ENCODE measurements at places on chromosomes 1 and 21.

GRCh38 chr1:119646521-119647227 lies 1.4 kb downstream of the ZNF697 start:
- DNase-seq: peak; percentile 52

- DNase-seq: no peak
These were observed 188.6 kb downstream of the FCRL5 start for GRCh38 chr1:157363660-157364140.

DNA sequence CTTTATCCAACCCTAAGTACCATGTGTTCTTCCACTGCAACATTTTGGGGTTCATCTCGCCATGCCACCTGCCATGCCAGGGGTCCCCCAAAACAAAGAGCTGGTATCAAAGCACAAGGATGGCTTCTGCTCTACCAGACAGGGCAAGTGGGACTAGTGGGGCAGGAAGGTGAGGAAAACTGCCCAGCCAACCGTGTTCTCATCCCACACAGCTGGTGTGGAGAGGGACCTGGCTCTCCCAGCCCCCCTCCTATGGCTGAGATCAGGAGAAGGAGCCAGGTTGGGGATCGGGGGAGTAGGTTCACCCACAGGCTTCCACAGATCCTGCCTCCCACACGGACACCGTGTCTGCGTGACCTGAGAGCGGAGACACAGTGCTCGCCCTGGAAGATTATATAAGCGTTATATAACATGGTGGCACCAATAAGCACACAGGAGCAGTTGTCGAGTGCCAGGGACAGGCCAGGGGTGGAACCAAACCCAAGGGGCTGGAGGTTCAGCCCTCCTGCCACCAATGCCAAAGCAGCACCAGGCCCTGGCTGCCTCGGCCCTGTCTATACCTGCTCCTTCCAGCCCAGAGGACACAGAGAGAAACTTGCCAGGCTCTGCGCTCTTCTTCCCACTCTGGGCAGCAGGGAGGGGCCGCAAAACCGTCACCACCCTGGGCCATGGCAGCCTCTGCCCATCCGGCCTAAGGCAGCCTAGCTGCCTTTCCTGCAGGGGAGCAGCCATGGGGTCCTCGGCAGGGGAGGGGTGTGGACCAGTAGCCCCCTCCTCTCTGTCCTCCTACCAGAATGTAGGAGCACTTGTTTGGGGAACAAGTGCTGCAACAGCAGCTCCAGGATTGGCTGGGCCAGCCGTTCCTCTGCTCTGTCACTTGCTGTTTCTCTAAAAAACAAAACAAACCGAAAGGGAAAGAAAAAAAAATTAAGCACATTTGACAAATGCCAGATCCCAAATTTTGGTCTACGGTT lies 43.5 kb downstream of the CD34 start:
- no peak for DNase-seq

DNA sequence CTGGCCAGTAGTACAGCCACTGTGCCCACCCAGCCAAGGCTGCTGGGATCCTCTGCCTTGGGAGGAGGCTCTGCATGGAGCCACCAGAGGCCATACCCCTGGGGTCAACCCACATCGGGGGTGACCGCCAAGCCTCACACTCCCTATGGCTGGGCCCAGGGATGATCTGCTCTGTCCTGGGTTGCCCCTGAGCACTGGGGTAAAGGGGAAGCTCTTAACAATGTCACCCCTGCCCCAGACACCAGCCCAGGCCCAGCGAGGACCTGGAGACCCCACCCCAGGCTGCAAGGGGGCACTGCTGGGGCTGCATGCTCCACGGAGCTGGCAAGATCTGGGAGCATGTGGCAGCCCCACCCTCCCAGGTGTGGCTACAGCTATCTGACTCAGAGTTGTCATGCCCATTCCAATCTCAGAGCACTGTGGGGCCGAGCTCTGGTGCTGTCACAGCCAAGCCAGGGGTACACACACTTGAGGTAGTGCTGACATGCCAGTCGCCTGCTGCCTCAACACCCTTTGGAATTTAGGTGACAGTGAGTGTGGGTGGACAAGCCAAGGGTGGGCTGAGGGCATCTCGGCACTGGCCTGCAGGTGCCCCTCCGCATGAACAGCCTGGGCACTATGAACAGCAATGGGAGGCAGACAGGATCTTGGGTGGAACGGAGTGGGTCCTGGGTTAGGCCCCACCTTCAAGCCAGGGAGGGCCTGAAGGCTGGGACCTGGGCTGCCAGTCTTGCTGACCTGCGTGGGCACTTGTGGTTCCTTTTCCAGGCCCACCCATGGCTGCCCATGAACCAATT lies 427.7 kb downstream of the LRRIQ3 start:
- no peak for DNase-seq

- DNase-seq: no peak
These were observed 251.6 kb downstream of the AKT3 start for GRCh38 chr1:243598433-243598832.

DNA sequence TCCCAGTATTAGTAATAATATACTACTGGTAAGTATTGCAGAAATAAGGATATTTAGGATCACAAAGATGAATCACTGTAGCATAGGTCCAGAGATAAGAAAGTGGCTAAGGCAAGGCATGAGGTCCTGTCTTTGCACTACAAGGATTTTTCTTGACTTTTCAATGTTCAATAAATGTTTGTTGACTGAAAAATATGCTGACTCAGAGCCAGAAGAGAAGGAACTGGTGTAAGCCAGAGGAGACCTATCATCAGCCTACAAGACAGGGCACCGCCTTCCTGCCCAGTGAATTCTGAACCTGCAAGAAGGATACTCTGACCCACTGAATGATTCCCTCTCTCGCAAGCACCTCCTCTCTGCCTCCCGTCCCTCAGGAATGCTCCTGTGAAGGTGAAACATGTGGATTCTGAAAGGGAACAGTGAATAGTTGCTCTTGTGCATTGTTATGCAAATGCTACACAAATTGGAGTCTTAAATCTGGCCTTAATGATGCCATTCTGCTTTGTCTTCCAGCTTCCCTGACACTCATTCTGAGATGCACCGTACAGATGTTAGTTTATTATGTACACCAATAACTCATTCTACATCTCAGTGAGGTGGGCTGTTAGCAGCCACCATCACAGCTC lies 540.0 kb downstream of the OMA1 start:
- DNase-seq: no peak

DNA sequence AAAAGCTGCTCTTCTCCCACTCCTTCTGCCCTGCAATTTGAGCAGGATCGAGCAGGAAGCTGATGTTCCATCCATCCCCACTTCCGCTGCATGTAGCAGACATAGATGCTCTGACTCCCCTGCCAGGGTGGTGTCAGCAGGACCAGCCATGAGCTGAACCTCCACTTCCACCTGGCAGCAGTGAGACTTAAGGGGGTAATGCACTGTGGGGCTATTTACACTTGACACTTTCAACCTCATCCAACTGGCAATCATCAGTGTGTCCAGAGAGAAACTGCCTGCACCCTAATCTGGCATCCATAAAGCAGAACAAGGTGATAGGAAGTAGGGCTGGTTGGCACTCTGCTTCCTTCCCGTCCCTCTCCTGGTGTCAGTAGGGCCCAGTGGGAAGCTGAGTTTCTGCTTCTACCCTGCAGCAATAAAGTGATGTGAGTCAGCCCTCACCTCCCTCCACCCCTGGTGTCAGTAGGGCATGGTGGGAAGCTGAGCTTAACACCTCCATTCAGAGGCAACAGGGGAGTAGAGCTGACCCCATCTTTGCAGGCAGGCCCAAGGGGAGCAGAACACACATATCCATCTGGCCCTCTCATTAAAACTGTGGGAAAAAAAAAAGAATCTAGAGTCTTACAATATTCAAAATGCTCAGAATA lies 272.3 kb downstream of the PTPRU start:
- DNase-seq: peak; percentile 16

- peak; percentile 91 for DNase-seq
These were observed at the start of gene PLEKHO1 for GRCh38 chr1:150149271-150150132. PLEKHO1 (plus strand) TSS chr1:150149916; CDS start chr1:150150258, 342 bp downstream.

GRCh38 chr21:34884346-34884929 lies 164.7 kb downstream of the RUNX1 start:
- DNase-seq: peak; percentile 64

DNA sequence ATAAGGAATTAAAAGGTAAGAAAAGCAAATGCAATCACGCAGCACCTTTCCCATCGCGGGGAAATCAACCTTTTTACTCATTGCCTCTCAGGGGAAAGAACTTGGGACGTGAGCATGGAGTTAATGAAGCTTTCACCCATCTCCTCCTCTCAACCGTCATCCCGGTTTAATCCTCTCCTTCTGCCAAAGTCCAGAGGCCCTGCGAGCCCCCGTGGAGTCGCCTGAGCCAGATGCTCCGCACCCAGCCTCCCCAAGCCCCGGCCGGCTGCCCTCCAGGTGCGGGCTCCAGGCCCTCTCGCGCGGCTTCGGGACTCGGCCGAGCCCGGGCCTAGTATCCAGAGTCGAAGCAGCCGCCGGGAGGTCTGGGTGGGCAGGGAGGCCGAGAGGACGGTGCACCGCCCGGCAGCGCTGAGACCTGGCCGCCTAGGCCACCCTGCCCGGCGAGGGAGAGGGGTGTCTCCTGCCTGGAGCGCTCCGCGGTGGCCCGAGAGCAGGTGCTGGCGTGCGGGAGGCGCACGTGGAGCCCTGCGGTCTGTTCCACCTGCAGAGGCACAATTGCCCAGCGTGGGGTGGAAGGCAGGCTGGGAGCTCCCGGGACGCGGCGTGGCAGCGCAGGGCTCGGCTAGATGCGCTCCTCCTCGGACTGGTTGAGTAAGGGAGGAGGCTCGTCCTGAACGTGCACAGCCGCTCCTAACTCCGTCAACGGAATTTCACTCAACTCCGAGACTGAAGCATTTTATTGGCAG lies 218.5 kb downstream of the SDCCAG8 start:
- DNase-seq: no peak

- DNase-seq: no peak
These were observed 18.0 kb downstream of the WDR4 start for GRCh38 chr21:42861311-42861847.

DNA sequence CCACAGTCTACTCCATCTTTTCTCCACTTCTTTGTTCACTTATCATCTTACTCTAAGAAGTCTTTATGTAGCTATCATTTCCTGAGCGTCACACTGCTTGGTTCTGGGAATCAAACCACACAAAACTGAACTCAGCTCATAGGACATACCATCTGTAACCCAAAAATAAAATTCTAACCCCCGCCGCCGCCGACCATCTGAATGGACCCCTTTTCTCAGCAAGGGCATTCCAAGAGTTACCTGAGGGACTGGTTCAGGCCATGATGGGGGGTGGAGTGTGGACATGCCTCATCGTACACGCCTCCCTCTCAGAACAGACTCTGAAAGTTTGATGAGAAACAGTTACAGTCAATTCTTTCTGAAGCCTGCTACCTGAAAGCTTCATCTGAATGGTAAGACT lies 12.6 kb upstream of the CHI3L2 start:
- DNase-seq: no peak

DNA sequence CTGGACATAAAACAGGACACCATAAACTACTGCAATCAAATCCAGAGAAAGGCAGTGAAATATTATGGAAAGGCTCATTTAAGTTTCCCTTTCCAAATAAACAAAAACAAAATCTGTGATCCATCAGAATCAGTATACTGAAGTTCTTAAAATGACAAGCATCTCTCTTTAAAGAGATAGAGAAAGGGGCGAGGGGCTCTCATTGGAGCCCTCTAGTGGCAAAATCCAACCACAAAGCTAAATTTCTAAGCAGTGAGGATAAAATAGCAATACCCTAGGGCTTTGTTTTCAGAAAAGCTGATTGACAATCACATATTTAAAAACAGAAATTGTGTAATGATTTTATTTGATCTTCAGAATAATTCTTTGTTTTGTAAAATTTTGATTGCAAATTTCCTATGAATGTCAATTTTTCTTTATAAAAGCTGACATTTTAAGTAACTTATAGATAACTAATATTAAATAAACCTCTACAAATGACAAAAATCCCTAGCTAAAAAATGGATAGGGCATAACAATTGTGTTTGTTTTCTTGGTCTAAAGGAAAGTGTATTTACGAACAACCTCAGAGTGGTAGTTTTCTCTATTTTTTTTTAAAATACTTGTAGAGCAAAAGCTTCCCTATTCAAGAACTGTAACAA lies 138.2 kb downstream of the COL24A1 start:
- DNase-seq: no peak

- DNase-seq: no peak
These were observed 577.8 kb downstream of the BRINP3 start for GRCh38 chr1:189899686-189900425.

GRCh38 chr1:89724369-89725010 lies 91.6 kb downstream of the LRRC8C start:
- DNase-seq: peak; percentile 43

- DNase-seq: no peak
These were observed 81.5 kb downstream of the SYT2 start for GRCh38 chr1:202628646-202629215.

DNA sequence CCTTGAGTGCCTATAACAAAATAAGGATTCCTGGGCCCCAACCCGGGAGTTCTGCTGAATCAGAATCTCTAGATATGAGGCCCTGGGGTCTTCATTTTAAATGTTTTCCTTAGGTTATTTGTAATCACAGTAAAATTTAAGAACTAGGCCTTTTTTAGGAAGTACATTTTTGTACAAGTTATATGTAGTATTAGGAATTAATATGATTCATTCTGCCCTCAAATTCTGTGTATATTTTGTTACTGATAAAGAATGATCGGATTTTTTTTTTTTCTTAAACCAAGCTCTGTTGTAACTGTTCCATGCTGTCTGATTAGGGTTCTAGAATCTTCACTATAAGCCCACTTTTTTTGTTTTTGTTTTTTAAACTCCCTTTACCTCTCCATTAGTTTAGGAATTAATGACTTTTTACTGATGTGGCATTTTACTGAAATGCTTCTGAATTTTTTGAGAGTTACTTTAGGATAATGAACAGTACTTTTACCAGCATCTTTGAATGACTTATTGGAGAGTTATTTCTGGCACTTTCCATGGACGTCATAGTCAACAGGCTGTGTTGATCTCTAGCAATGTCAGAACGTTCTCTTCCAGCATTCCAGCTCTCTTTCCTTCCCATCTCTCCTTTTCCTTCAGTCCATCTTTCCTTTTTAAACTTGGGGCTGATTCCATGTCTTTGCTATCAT lies 48.3 kb downstream of the CLIC4 start:
- DNase-seq: peak; percentile 44

DNA sequence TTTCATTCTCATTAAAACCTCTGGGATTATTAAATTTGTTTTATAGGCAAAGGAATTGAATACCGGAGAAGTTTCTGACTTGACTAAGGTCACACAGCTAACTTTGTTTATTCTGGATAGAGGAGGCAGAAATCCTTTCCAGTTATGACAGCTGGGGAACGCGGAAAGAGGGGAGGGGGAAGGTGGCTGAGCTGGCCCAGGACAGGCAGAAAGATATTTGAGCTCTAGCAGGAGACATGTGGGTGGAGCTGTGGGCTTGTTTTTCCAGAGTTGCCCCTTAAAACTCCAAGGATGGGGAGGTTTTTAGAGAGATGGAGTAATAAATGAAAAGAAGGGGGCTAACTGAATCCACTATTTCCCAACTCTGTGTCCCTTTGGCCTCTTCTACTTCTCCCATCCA lies 27.8 kb downstream of the FOXD2 start:
- DNase-seq: no peak

- no peak for DNase-seq
These were observed 239.5 kb downstream of the FAF1 start for GRCh38 chr1:50720457-50721053.

DNA sequence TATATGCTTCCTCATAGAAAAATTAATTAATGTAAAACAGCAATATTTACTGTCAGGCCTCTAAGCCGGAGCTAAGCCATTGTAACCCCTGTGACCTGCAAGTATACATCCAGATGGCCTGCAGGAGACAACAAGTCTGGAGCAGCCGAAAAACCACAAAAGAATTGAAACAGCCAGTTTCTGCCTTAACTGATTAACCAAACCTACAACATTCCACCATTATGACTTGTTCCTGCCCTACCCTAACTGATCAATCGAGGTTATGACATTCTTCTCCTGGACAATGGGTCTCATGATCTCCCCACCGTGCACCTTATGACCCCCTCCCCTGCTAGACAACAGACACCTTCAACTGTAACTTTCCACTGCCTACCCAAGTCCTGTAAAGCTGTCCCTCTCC lies 205.8 kb upstream of the DUSP10 start:
- DNase-seq: no peak

All from SJSA1 (cell line).